ENCODE measurements at places on chromosomes 5 and 9.

DNA sequence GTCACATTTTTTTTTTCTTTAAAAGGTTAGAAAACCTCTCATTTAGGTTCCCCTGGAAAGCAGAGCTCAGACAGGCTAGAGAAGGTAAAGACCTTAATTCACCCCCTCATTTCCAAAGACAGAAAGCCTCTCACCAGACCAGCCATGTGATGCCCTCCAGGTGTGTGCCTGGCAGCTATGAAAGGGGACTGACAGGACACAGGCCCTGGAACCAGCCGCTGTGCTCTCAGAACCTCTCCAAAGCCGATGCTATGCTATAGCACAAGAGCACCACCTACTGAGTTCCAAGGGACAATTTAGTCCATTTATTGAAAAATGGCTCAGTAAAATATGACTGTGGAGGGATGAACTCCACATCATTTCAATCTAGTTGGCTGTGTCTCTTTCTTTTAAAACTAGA, 48.8 kb downstream of the FANCC start:
- no peak for DNase-seq

DNA sequence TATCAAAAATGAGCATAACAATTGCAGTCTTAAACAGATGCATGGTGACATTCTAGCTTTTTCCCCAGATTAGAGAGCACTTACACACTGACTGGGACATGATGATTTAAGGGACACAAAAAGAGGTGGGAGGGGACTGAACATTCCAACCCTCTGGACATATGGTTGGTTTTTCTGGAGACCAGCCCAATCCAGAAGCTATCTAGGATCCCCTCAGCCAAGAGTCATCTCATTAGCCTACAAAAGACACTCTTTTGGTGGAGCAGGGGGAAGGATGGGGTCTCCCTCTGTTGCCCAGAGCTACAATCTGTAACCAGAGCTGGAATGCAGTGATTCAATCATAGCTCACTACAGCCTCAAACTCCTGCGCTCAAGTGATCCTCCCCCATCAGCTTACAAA, 97.3 kb upstream of the IQGAP2 start:
- no peak for DNase-seq

DNA sequence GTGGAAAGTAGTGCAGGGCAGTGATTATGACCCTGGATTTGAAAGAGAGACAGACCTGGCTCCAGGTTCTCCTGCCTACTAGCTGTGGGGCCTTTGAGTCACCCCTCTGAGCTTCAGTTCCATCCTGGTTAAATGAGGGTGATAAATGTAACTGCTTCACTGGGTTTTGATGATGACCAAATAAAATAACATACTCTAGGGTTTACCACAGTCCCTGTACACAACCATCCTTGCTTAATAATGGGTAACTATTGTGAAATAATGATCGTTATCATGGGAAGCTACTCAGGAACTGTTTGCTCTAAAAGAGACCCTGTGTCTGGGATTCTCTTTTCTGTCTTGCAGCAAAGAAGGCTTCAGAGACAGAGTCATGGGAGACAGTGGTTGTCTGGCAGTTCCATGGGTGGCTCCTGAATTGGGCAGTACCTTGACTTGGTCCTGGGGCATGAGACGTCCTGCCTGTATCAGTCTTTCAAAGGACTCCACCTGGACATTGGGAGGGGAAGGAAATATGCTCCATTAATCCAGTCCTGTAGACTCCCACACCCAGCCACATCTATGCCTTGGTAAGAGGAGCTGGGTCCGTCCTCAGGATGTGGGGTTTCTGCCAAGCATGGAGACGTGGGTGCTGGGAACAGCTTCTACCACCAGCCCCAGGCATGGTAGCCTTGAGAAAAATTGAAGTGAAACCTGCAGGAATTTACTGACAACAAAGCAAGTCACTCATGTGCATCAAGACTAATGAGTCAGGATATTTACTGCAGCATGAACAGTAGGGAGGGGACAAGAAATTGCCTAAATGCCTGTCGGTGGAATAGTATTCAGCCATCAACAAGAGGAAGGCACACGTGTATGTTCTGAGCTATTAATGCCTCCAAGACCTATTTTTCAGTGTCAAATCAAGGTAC, 23.4 kb downstream of the AKNA start:
- DNase-seq: no peak

GRCh38 chr5:33423018-33423630, 17.6 kb upstream of the TARS1 start:
- DNase-seq: no peak

GRCh38 chr5:82023644-82024043, 51.8 kb downstream of the ATG10 start:
- no peak for DNase-seq

DNA sequence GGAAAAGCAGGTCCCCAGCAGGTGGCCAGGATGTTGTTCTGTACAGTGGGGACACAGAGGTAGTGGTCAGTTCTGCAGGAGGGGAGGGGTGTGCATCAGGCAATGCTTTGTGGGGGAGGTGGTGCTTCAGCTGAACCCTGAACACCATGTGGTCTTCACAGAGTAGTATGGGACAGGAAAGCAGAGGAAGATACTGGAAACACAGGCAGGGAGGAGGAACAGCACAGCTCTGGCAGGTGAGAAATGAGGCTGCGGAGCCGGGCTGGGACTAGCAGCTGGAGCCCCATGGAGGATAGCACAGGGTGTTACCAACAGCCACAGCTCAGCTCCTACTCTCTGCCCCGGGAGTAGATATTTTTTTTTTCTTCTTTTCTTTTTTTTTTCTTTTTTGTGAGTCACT, 161.5 kb downstream of the ENTREP1 start:
- DNase-seq: no peak

DNA sequence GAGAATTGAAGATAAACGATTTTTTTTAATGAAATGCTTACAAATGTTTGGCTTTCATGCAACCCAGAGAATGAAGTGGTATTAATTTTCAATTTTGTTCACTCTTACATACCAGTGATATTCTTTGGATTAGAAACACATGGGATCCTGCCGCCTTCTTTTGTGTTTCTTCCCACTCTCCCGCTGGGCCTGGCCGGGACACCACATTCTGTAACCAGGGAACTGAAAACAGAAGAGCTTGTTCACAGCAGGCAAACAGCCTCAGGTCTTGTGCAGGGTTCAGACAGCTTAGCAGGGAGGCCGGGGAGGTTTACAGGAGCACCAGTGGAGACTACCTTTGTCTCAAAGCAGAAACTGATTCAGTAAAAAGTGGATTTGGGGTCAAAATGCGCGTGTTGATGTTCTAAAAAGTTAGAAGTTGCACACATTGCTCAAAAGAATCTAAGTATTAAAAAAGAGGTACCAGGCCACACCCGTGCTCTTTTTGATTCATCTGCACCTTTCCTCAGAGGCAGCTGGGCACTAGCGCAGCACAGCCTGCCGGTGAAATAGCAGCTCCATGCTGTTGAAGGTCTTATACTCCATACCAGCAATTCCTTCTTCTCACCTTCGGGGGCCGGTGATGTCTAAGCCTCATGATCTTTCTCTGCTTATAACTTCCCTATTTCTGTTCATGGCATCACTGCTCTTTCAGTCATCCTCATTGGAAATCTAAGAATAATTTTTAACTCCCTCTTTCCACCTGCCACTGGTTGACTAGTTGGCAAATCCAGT, 67.1 kb downstream of the GRAMD2B start:
- no peak for DNase-seq

DNA sequence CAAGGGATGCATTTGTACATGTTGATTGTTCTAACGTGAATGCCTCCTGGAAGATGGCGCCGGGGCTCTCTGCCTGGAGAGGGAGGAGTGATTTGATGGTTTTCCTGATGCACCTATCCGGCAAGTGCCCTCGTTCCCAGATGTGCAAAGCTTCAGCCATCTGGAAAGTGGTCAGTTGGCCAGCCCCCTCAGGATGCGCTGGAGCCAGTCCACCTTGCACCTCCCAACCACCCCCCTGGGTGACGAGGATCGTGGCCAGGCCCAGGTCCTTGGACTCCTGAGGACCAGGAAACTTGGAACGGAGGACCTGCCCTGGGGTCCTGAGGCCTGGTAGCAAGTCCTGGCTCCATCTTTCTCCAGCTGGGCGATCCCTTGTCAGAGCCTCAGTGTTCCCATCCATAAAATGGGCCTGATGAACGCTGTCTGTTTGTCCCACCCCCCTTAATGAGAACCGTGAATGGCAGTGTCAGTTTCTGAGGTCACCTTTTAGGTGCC, 23.6 kb upstream of the RNU6ATAC start:
- no peak for DNase-seq

- DNase-seq: no peak
These were observed 111.5 kb upstream of the CCDC152 start for GRCh38 chr5:42645138-42645537.

- DNase-seq: no peak
These were observed 115.8 kb downstream of the MTX3 start for GRCh38 chr5:79875230-79875629.

DNA sequence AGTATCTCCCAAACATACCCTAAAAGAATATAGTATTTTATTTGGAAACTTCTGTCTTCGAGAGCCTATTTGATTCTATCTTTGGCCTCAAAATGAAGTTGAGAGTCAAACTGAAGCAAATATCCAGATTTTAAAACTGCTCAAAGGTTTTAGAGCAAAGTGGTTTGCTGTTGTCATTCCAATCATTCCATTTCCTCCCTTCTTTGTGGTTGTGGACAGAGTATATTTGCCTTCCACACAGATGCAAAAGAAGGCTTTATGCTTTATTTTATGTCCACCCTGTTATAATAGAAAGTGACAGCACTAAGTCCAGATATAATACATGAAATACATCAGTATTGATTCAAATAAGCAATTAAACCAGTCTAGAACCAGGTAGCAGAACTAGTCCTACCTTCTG, 12.4 kb downstream of the GZMK start:
- no peak for DNase-seq

GRCh38 chr9:114834386-114834785, 28.5 kb upstream of the TNFSF15 start:
- DNase-seq: no peak

DNA sequence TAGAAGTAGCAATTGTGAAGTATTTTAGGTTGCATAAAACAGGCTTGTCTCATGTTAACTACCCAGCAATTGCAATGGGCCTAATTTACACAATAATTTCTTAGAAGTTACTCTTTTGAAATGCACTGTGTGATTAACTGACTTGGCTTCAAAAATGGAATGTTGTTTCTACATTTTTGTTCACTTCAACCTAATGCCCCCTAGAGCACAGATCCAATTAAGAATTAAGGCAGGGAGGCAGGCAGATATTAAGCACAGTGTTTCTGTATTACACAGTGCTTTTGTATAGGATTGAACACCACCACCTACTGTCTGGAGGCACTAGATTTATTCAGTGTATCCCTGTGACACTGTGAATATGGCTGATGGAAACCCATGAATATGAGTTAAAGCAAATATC, 302.1 kb downstream of the FBXL17 start:
- DNase-seq: no peak

GRCh38 chr9:20312732-20313131, 309.6 kb downstream of the MLLT3 start:
- no peak for DNase-seq

GRCh38 chr9:129399634-129399990, 221.3 kb downstream of the C9orf50 start:
- no peak for DNase-seq

DNA sequence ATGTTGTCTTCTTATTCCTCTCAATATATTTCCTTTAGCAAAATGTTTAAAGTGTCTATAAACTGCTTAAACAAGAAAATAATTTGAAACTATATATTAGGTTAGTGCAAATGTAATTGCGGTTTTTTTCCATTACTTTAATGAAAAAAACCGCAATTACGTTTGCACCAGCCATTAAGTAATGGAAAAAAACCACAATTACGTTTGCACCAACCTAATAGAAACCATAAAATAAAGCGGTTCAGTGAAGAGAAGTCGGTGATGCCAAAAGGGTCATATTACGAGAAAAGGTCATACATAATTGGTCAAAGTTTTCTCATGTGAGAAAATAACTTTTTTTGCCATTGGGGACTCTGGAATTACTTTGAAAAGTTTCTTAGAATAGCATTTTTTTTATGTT, 385.6 kb upstream of the ST8SIA4 start:
- DNase-seq: no peak

GRCh38 chr5:167639273-167639672, 652.2 kb upstream of the WWC1 start:
- no peak for DNase-seq

- DNase-seq: no peak
These were observed 86.0 kb downstream of the ANGPTL2 start for GRCh38 chr9:127036437-127036836.

GRCh38 chr9:75238311-75238976, 150.1 kb downstream of the OSTF1 start:
- no peak for DNase-seq

GRCh38 chr9:130983970-130984369, 25.0 kb upstream of the LAMC3 start:
- no peak for DNase-seq

DNA sequence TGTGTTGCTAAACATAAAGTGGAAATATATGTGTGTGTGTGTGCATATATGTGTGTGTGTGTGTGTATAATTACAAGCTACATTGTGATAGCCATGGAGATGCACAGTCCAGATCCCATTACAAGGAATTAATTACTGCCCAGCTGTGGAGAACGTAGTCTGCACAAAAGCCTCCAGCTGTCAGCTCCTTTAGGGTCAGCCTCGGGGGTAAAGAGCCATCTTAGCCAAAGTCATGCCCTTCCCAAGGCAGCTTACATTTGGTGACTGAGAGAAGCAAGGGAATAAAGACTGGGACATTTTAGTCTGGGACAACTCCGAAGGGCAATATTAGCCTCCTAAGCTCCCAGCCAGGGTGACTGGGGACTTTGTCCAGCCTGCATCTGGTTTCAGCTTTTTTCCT, 21.9 kb upstream of the FOCAD start:
- DNase-seq: no peak

DNA sequence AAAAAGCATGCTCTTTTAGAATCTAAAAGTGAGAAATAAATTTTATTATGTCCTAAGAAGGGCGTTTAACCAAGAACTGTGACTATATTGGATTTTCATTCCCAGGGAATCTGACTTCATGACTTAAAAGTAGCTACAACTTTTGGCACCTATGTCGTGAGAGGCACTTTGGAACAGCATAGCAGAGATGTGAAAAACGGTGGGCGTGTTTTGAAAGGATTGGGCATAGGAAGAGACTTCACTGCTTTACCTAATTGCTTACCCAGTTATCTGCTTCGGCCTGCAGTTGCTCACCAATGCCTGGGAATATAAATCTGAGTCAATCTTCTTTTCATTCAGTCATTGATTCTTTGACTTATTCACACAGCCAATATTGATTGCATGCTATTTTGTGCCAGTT, 363.4 kb downstream of the DNAH5 start:
- no peak for DNase-seq

Data from activated T-helper 1 cell treated with anti-CD3 and anti-CD28 coated beads, Interleukin-2, amount 50 U/mL, for 16 hours (primary cell).